ENCODE measurements at places on chromosomes 13 and 19.

DNA sequence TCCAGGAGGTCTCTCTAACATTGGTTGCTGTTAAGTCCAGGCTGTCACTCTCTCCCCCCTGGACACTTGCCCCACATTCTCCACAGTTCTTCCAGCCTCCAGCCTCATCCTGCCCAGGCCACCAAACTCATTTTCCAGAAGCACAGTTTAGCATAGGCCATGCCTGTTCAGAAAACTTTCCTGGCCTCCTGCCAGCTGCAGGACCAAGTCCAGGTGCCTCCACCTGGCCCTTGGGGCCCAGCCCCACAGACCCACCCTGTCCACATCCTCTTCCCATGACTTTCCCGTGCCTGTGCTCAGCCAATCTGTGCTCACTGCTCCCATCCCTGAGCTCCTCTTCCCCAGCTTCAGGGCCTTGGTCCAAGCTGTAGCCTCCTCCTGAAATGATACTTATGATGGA lies 905.0 kb downstream of the UQCRFS1 start:
- no peak for DNase-seq

DNA sequence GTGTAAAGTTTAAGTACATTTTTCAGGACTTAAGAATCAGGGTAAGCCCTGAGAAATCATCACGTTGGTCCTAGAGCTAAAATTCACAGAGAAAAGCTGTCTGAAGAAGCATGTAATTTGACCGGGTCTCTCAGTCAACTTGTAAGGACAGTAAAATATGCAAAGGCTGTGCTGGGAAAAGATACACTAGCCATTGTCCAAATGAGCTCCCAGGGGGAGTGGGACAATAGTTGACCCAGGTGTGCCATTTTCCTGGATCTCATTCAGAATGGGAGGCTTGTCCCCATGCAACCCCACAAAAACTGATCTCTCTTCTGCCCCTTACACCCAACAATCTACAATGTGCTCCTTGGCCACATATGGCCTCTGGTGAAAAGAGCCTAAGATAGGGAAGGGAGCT lies 437.9 kb downstream of the KLF12 start:
- DNase-seq = no peak

DNA sequence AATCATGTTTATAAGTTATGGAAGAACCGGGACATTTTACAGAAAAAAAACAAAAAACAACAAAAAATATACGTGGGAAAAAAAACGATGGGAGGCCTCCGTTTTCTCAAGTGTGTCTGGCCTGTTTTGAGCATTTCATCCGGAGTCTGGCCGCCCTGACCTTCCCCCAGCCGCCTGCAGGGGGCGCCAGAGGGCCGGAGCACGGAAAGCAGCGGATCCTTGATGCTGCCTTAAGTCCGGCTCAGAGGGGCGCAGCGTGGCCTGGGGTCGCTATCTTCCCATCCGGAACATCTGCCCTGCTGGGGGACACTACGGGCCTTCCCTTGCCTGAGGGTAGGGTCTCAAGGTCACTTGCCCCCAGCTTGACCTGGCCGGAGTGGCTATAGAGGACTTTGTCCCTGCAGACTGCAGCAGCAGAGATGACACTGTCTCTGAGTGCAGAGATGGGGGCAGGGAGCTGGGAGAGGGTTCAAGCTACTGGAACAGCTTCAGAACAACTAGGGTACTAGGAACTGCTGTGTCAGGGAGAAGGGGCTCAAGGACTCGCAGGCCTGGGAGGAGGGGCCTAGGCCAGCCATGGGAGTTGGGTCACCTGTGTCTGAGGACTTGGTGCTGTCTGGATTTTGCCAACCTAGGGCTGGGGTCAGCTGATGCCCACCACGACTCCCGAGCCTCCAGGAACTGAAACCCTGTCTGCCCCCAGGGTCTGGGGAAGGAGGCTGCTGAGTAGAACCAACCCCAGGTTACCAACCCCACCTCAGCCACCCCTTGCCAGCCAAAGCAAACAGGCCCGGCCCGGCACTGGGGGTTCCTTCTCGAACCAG lies 1.8 kb upstream of the APOE start:
- DNase-seq = no peak

- no peak for DNase-seq
Observed at GRCh38 chr19:54493967-54494585, 8.6 kb upstream of the LAIR2 start.

- DNase-seq = no peak
Observed at GRCh38 chr19:43563816-43564457, 11.4 kb downstream of the XRCC1 start.
